Stimulated activated effector memory CD8-positive, alpha-beta T cell treated with anti-CD3 and anti-CD28 coated beads, Interleukin-12 subunit alpha, Interleukin-12 subunit beta, amount 100 ng/mL, for 72 hours (primary cell): ENCODE measurements at places on chromosomes 11 and 22.

GRCh38 chr11:34948696-34949095 is 32.3 kb downstream of the PDHX start:
- no peak for DNase-seq

DNA sequence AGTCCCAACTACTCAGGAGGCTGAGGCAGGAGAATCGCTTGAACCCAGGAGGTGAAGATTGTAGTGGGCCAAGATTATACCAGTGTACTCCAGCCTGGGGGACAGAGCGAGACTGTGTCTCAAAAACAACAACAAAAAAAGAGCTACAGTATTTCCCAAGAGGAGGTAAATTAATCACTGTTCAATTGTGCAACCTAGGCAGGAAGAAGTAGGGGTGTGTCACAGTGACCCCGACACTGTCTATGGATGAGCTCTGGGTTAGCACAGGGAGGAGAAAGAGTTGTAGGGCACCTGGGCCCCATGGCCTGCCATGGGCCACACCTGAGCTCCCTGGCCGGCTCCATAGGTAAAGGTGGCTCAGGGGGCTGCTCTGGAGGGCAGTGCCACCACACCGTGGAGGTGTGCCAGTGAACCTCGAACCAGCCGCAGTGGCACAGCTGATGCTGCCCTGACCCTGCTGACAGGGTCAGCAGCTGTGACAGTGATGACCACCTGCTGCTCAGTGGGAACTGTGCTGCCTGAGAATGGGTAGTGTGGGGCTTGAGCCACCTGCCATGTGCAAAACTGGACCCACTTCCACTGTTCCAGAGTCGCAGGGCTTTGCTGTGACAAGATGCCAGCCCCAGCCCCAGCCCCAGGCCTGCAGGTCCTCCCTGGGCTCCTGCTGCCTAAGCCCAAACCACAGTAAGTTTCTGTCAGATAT is 84.0 kb upstream of the PITPNB start:
- DNase-seq: no peak

DNA sequence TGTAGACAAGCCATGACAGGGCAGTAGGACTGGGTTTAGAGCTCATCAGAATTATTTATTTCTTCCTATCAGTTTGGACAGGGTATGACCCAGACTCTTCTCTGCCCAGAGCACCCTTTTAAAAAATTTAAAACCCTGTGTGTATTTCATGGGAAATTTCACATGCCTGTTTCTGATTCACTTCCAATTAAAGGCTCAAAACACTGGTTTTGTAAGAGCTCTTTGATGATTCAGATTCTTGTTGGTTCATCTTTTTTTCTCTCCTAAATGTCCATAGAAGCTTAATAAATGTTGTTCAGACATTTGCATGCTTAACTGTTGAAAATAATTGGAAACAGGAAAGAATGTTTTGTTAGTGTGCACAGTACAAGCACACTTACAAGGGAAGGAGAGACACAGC is 13.8 kb downstream of the FLI1 start:
- DNase-seq: no peak

- DNase-seq: no peak
These were observed 70.3 kb downstream of the CCDC81 start for GRCh38 chr11:86444981-86445380.

DNA sequence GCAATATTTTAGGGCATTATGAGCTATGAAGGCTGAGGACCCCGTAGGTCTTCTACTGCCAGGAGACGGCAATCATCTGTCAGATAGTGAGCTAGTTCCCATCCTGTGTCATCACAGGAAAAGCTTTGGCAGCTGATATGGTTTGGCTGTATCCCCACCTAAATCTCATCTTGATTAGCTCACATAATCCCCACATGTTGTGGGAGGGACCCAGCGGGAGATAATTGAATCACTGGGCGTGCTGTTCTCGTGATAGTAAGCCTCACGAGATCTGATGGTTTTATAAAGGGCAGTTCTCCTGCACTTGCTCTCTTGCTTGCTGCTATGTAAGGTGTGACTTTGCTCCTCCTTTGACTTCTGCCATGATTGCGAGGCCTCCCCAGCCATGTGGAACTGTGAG is 18.1 kb downstream of the CSRP3 start:
- DNase-seq: no peak

- no peak for DNase-seq
These were observed 5.5 kb upstream of the RGL4 start for GRCh38 chr22:23685205-23685784.

- DNase-seq: no peak
These were observed 48.3 kb downstream of the PIK3C2A start for GRCh38 chr11:17159441-17159840.

- DNase-seq: no peak
These were observed 6.0 kb upstream of the OR5B21 start for GRCh38 chr11:58513747-58514367.

DNA sequence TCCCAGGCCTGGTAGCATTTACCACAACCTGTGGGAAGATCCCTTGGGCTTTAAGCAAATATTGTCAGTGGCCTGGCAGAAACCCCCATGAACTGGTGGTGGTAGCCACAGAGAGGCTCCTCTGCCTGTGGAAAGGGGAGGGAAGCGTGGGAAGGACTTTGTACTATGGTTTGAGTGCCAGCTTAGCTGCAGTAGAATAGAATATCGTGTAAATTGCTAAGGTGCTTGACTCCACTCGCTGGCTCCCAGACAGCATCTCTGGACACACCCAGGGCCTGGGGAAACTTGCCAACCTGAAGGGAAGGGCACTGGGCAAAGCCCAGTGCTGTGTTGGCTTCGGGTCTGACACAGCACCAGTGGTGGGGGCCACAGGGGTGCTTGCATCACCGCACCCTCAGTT is 52.6 kb downstream of the XRRA1 start:
- DNase-seq: no peak

DNA sequence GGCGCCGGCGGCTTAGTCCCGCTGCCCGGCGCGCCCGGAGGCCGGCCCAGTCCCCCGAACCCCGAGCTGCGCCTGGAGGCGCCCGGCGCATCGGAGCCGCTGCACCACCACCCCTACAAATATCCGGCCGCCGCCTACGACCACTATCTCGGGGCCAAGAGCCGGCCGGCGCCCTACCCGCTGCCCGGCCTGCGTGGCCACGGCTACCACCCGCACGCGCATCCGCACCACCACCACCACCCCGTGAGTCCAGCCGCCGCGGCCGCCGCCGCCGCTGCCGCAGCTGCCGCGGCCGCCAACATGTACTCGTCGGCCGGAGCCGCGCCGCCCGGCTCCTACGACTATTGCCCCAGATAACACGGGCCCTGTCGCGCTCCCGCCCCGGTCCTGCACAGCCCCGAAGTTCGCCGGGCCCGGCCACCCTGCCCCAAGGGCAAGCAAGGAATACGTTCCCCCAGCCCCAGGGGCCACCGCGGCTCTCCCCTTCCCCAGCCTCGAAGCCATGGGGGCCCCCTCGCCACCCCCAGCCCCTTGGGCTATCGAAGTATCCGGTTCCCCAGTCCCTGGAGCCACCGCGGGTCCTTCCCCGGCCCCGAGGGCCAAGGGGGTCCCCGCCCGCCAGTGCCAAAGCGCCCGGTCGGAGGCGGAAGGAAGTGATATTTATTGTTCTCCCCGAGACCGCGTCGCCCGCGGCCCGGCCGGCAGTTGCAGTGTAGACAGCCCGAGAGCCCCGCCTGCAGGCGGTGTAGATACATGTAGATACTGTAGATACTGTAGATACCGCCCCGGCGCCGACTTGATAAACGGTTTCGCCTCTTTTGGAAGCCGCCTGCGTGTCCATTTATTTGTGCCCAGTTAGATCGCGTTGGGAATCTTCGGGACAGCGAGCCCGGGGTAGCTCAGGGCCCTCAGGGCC is 6.2 kb downstream of the TBX1 start:
- DNase-seq: no peak
